ENCODE measurements at places on chromosomes 6 and 20.

DNA sequence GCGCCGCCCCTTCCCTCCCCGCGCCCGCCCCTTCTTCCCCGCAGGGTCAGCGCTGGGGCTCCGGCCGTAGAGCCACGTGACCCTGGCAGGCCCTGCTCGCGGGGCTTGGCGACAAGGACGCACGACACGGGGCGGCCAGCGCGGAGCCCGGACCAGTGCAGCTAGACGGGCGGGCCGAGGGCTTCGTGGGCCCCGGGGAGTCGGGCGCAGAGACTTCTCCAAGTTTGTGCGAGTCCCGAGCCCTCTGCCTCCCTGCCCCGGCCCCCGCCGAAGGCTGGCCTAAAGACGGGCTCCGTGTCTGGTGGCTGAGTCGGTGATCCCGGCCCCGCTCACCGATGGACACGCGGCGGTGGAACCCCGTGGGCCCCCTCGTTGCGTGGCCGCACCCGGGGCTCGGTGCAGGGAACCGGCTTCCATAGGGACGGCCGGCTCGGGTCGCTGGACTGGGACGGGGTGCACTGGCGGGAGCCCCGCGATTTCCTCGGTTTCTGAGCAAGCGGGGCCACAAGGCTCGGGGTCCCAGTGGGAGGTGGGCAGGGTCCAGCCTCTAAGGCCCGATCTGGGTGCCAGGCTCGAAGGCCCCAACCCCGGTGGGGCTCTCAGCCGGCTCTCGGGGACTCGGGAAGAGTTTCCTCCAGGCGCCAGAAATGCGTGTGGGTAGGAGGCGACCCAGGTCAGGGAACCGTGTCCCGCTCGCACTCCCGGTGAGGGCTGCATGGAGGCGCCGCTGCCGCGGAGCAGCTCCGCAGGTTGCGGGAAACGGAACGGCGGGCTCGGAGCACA lies 452 bp upstream of the GATA5 start:
- no peak for DNase-seq

- no peak for DNase-seq
These were observed 90.7 kb downstream of the FOXC1 start for GRCh38 chr6:1700278-1700967.

- no peak for DNase-seq
These were observed 137.6 kb upstream of the ECI2 start for GRCh38 chr6:4272996-4273395.

- no peak for DNase-seq
These were observed 25.9 kb downstream of the RNASET2 start for GRCh38 chr6:166930354-166930891.

DNA sequence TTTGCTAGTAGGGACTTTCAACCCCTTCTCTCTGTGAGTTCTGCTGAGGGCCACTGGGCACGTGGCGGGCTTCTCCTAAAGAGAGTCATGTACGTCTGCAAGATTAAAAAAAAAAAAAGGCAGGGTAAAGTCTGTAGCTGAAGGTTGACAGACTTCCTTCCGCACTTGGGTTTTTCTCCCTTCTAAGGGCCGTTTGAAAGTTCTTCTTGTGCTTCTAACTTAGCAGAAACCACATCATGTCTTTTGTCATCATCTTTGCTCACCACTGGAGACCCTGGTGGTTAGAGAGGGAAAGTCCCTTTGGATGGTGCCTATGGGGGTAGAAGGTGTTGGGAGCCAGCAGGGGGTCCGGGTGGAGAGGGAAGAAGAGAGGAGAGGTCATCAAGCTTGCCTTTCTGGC lies 31.4 kb downstream of the PRDM1 start:
- DNase-seq = peak; percentile 37

GRCh38 chr6:13916230-13916944 lies 8.4 kb upstream of the RNF182 start:
- DNase-seq = no peak

- DNase-seq = no peak
These were observed 23.7 kb downstream of the DOK5 start for GRCh38 chr20:54499111-54499510.

GRCh38 chr6:56475736-56476457 lies 166.8 kb downstream of the DST start:
- no peak for DNase-seq

GRCh38 chr6:946546-946945 lies 253.6 kb upstream of the EXOC2 start:
- DNase-seq = no peak

GRCh38 chr20:2254333-2254732 lies 41.5 kb upstream of the TGM3 start:
- no peak for DNase-seq

Measured in effector CD8-positive, alpha-beta T cell (primary cell).